ENCODE measurements at places on chromosomes 16 and 17.

DNA sequence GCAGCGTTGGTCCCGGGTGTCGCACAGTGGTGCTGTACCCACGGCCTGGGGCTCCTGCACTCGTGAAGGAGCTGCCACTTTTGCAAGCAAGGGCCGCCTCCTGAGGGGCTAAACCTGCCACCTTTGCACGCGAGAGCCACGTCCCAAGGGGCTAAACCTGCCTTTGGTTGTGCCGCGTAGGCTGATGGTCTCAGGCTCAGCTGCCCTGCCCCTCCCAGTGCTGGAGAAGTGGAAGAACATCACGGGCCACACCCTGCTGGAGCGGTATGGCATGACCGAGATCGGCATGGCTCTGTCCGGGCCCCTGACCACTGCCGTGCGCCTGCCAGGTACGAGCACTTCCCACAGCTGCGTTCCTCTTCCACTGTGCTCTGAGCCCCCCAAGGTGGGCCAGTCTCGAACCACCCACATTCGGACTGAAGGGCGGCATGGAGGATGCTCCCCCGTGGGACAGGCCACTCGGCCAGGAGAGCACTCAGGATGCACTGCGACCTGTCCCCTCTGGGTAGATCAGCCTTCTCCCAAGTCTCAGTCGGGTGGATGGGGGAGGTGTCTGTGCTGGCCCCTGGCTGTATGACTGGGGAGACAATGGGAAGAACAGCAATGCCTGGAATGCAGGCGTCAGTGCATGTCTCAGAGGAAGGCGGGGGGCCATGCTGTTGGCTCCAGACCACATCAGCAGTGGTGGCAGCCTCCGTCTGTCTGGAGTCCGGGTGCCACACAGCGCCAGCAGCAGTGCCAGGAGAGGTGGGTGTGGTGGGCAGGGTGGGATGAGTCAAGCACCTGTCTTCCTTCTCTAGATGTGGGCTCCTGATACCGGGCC lies 20.7 kb downstream of the ACSF3 start:
- DNase-seq, result peak; percentile 29

- DNase-seq, result no peak
Measured at GRCh38 chr17:46117850-46118696, 75.2 kb downstream of the KANSL1 start.

DNA sequence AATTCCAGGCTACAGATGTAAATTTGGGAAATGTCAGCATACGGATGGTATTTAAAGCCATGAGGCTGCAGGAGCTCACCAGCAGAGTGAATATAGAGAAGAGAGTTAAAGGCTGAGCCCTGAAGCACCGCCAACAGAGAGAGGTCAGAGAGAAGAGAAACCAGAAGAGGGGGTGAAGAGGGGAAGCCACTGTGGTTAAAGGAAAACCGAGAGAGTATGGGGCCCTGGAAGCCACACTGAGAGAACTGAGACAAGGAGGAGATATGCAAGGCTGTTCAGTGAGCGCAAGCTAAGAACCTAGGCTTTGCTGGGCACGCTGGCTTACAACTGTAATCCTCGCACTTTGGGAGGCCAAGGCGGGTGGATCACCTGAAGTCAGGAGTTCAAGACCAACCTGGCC lies 24.6 kb downstream of the COPRS start:
- no peak for DNase-seq

- no peak for DNase-seq
Measured at GRCh38 chr17:41512546-41513167, 6.0 kb downstream of the KRT15 start.

DNA sequence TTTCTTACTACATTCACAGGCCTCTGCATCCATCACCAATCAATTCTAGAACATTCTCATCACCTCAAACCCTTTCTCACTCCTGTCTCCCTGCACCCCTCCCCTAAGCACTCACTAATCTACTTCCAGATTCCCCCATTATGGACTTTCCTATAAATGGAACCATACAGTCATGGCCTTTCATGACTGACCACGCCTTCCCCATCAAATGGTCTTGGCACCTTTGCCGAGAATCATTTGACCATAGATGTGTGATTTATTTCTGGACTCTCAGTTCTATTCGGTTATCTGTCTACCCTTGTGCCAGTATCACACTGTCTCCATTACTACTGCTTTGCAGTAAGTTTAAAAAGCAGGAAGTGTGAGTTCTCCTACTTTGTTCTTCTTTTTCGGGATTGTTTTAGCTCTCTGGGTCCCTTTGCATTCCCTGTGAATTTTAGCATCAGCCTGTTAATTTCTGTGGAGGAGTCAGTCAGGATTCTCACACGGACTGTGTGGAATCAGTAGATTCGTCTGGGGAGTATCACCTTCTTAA lies 27.5 kb downstream of the GTF3C1 start:
- no peak for DNase-seq

DNA sequence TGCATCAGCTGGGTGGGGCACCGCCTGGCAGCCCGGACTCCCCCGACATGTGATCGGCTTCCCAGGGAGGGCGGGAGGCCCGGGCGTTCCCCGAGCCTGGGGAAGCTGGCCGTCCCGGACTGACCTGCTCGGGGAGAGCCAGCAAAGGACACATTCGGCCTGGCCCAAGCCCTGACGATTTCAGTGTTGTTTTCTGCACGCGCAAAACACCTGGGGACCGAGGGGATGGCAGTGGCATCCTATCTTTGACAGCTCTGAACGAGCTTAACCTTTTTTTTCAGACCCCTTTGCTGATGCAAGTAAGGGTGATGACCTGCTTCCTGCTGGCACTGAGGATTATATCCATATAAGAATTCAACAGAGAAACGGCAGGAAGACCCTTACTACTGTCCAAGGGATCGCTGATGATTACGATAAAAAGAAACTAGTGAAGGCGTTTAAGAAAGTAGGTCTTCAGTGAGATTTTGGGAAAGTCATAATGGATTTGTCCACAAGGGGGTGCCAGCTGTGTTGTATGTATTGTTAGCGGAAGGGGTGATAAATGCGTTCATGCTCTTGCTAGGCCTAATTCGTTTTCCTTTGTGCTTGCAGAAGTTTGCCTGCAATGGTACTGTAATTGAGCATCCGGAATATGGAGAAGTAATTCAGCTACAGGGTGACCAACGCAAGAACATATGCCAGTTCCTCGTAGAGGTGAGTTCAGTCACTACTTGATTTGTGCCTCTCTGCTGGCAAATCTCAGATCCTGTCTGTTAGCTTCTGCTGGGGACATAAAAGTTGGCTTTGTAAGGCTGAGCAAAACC lies 1.0 kb downstream of the EIF1 start:
- DNase-seq, result peak; percentile 80

GRCh38 chr16:10564591-10564990 lies 15.8 kb downstream of the EMP2 start:
- DNase-seq, result no peak

GRCh38 chr16:14109077-14109775 lies 38.1 kb downstream of the MRTFB start:
- no peak for DNase-seq

- no peak for DNase-seq
Measured at GRCh38 chr16:82649766-82650165, 23.0 kb downstream of the CDH13 start.

DNA sequence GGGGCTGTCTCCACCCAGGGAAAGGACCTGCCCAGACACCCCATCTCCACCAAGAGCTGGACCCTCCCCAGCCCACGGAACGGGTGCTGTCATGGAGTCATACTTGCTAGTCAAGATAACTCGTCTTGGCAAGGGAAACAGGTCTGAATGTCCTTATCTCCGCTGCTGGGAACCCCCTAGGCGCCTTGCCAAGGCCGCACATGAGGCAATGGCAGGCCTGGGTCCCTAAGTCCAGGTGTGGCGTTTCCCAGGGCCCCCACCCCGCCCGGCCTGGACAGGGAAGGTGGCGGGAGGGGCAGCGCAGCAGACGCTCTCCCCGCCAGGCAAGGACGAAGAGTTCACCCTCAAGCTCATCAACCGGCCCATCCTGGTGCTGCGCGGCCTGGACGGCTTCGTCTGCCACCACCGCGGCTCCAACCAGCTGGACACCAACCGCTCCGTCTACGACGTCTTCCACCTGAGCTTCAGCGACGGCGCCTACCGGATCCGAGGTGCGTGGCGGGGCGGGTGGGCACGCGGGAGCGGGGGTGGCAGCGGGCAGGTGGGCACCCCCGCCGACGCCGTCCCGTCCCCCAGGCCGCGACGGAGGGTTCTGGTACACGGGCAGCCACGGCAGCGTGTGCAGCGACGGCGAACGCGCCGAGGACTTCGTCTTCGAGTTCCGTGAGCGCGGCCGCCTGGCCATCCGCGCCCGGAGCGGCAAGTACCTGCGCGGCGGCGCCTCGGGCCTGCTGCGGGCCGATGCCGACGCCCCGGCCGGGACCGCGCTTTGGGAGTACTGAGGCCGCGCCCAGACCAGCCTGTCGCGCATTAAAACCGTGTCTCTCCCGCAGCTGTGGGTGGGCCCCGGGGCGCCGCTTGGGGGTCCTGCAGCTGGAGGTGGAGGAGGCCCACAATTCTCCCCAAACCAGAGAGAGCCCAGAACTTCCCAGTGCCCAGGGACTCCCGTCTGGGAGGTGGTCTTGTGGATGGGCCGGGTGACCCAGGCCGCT lies 8.4 kb downstream of the FSCN2 start:
- no peak for DNase-seq

DNA sequence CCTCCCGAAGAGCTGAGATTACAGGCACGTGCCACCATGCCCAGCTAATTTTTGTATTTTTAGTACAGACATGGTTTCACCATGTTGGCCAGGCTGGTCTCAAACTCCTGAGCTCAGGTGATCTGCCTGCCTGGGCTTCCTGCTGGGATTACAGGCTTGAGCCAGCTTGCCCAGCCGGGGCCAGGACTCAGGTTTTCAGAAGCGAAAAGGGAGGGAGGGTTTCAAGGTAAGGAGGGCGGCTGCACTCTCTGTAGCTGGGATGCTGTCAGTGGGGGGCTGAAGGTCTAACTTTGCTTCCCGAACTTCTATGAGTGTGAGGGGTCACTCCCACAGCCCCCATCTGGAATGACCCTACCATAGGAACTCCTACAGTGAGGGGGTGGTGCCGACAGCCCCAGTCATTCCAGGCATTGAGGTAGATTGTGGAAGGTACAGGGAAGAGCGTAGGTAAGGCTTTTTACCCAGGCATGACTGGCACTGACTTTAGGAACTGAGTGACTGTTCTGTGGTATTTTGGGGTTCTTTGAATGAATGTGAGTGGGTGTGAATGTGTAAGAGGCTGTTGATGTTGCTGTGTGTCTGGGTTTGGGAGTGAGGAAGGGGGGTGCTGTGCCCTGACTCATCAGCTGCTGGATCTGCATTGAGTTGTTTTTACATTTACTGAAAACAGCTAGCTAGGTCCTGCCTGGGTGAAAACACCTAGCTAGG lies 3.8 kb upstream of the C1QL1 start:
- DNase-seq, result peak; percentile 53

GRCh38 chr17:28519236-28519635 lies 13.1 kb downstream of the FOXN1 start:
- no peak for DNase-seq

GRCh38 chr16:61770301-61770700 lies 265.9 kb downstream of the CDH8 start:
- DNase-seq, result no peak

DNA sequence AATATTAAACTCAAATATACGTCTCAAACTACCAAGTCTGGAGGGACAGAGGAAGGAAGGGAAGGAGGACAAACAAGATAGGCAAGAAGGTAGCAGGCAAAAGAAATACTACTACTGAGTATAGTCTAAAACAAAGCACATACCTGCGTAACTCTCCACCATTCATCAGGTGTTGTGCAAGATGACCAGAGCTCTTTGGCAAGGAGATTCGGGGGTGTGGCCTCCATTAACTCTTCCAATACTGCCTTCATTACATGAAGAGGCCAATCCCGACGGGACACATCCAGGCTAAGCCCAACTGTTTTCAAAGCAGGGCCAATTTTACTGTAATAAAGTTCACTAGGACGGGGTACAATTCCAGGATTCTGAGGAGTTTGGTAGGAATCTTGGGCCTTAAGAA lies 38.2 kb upstream of the ARL6IP1 start:
- no peak for DNase-seq

- peak; percentile 74 for DNase-seq
Measured at GRCh38 chr17:2222901-2223616, 80.5 kb downstream of the SMG6 start.

- no peak for DNase-seq
Measured at GRCh38 chr16:31080756-31081419, 6.7 kb downstream of the ZNF646 start.

DNA sequence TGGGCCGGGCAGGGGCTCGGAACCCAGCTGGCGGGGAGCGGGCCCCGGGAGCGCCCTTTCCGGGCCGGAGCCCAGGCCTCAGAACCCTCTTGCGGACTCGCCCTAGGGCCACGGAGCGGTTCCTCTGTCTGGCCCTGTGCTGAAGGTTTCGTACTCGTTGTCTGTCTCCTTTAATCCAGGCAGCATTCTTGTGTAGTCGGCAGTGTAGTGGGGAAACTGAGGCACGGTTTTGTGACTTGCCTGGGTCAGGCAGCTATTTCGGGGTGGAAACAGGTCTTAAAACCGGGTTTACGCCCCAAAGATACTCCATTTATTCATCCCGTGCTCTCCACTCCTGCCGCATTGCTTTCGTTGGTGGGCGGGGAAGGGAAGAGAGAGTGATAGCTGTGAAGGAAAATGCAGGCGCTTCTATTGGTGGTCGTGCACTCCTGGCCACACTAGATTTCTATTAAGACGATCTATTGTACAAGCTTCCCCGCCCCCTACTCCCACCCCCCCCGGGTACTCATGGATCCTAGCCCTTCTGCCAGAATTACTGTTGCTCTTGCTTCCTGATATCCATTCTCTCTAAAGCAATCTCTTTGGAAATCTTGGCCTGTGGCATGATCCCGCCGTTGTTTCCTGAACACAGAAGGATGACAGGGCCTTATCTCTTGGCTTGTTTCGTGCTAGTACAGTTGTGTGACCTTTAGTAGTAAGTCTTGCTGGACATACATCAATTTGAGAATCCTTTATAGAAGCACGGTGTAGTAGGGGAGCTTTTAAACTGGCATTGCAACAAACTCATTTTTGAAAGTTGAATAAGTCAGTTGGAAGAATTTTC lies 751 bp downstream of the DCAF7 start:
- peak; percentile 40 for DNase-seq

DNA sequence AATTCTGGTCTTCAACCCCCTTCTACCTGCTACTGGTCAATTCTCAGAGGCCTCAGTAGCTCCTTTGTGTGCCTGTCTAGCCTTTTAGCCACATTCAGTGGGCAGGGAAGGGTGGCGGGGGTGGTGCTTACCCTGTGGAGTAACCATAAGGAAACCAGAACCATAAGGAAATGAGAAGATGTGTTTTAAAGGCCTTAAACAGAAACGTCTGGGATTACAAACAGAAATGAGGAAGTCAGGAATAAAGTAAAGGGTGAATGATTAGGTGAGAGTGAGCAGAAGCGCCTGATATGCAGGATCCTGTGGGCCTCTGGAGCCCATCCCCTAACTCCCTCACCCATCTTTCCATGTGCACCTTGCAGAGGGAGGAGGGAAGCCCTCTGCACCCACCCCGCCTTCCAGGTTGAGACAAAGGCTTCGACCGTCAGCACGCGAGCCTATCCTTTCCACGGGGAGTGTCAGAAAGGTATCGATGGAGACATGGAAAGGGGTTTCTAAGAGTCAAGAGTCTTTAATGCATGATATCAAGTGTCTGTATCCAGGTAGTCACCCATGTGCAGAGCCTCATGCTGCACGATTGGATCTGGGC lies 20.4 kb downstream of the KIAA0513 start:
- no peak for DNase-seq

- no peak for DNase-seq
Measured at GRCh38 chr16:84355149-84355548, 13.2 kb upstream of the ATP2C2 start.
